ENCODE measurements at places on chromosomes 5 and 9. TPM values are rescaled to one million over a fixed set of nuclear protein-coding genes. Genes with fewer than 3 reads are reported as not detected.
A peak's percentile ranks its signal among the peaks of the same experiment; 100 is the strongest.

Gene FSTL4
- total RNA-seq = 0.83 TPM

Gene PAEP
- total RNA-seq = not detected

DNA sequence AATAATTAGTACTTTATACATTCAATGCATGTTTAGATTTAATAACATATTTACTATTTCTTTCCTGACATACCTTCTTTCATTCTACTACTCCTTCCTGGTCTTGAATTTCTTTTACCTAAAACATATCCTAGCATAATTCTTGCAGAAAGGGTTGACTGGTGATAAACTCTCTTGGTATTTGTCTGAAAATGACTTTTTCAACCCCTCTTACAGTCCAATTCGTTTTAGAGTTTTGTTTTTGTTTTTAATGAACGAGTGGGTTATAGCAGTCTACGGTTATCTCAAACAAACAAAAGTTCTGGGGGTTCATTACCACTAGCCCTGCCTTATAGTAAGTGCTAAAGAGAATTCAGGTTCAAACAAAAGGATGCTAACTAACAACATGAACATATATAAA is 69.6 kb upstream of the ALDH1B1 start:
- no peak for DNase-seq

DNA sequence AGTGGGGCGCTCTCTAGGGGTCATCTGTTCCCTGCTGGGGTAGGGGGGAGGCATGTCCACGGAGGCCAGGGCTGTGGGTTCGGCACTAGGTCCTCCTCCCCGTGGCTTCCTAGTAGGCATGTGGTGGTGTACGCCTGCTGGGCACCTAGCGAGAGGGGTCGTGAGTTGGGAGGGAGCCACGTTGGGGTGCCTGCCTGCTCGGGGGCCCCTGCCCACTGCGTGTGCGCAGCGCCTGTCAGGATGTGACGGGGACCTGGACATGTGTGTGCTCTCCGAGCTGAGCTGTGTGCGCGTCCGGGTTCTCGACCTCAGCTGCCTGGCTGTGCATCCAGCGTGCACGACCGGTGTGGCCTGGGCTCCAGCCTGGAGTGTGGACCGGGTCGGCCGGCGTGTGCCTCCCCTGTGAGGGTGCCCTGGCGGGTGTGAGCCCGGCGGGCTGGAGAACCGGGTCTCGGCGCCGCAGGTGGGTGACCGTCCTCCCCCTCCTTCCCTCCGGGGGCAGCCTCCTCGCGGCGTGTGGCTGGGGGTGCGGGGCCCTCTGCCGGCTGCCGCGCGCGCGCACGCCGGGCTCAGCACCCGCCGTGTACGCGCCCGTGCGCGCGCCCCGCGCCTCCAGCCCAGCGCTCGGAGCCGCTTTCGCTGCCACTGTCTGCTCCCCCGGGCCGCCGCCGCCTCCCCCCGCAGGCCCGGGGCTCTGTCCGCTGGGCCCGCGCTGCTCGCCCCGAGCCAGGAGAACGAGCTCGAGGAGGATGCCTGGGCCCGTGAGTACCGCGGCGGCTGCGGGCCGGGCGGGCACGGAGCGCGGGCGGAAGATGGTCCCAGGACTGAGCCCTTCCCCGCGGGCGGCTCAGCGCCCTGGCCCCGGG is at the start of gene PRR7:
Gene PRR7, plus strand, starts transcription at position 615 of the 866 bp plus-strand sequence. CDS start 8,254 bp downstream, outside the sequence.
- peak; percentile 89 for DNase-seq

Gene PCDHA3
- total RNA-seq = not detected

DNA sequence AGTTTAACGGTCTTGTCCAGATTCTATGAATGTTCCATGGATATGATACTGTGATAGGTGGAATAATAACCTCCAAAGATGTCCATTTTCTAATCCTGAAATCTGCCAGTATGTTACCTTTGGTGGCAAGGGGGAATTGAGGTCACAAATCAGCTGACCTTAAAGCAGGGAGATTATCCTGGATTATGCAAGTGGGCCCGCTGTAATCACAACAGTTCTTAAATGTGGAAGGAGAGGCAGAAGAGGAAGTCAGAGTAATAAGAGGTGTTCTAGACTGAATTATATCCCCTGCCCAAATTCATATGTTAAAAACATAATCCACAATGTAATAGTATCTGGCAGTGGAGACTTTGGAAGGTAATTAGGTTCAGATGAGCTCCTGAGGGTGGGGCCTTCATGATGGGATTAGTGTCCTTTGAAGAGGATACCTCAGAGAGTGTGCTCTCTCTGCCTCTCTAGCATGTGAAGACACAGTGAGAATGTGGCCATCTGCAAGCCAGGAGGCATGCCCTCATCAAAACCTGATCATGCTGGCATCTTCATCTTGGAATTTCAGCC is 47.6 kb upstream of the ZFAND5 start:
- no peak for DNase-seq

- DNase-seq = no peak
These were observed 487.2 kb downstream of the SPATA31D1 start for GRCh38 chr9:82475584-82476301.
